Left ventricle myocardium superior (tissue), 1 donor: ENCODE measurements at places on chromosomes 3 and 15. TPM values are rescaled to one million over a fixed set of nuclear protein-coding genes. Genes with fewer than 3 reads are reported as not detected.
A peak's percentile ranks its signal among the peaks of the same experiment; 100 is the strongest.

DNA sequence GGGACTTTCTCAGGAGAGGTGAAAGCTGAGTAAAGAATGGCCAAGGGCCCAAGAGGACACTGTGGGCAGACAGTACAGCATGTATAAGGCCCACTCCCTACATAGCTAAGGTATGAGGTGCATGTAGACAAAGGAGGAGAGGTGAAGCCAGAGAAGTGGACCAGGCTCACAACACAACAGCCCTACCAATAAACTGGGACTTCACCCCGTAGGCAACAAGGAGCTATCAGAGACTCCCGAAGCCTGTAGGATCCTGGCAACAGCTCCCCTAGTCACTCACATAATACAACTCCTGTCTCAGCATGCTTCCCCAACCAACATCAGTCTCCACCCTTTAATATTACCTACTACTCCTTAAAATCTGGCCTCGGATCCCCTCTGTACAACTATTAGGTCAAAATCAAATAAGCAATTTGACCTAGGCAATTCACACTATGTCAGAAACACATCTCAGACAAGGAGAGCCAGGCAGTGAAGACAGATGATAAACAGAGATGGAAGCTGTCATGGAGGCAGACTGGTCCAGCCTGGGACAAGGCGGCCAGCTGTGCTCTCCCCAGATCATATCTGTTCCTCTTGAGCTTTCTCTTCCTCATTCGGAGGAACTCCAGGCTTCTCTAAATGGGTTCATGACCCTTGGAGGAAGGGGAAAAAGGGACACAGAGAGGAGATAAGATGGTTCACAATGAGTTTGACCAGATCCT lies 1.4 kb downstream of the XXYLT1 start:
- DNase-seq: no peak

- DNase-seq: no peak
Observed at GRCh38 chr3:187964760-187965159, 189.2 kb upstream of the LPP start.

- no peak for DNase-seq
Observed at GRCh38 chr3:161556533-161556932, 59.9 kb downstream of the OTOL1 start.

GRCh38 chr3:139122221-139122581 lies 77.5 kb upstream of the PRR23C start:
- DNase-seq: no peak

- peak; percentile 53 for DNase-seq
Observed at GRCh38 chr3:32392536-32393302, 1.1 kb downstream of the CMTM7 start.

DNA sequence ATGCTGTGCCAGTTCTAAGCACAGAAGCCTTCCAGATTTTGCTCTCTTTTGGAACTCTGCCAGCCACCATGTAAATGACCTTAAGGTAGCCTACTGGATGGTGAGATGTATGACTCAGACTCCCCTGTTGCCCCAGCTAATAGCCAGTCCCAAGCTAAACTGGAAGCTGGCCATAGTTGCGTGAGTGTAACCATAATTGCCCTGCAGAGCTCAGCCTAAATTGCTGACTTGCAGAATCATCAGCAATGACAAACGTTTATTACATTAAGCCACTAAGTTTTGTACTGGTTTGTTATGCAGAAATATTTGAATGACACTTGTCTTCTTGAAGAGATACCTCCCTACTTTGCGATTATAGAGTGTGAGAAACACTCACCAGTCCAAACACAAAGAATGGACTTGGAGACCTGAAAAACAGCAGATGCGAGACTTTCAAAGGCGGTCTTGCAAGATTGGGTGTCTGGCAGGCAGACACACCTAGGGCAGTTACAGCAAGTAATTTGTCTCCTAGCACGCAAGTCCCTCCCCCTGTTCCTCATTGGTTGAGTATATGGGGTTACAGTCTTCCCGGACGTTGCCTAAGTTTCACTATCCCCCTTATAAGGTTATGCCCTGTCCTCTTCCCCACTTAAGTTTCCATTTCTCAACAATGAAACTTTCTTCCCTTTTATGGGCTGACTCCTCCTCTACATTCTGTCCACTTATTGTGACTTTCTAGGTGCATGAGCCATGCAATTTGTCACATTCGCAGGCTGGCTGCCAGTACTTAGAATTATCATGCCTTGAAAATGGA lies 83.6 kb upstream of the XCR1 start:
- no peak for DNase-seq

- DNase-seq: no peak
Observed at GRCh38 chr3:113743006-113743630, 2.9 kb downstream of the NAA50 start.

GRCh38 chr3:196156160-196156559 lies 55.0 kb downstream of the ZDHHC19 start:
- DNase-seq: no peak

GRCh38 chr3:21592828-21593227 lies 158.2 kb downstream of the ZNF385D start:
- no peak for DNase-seq

DNA sequence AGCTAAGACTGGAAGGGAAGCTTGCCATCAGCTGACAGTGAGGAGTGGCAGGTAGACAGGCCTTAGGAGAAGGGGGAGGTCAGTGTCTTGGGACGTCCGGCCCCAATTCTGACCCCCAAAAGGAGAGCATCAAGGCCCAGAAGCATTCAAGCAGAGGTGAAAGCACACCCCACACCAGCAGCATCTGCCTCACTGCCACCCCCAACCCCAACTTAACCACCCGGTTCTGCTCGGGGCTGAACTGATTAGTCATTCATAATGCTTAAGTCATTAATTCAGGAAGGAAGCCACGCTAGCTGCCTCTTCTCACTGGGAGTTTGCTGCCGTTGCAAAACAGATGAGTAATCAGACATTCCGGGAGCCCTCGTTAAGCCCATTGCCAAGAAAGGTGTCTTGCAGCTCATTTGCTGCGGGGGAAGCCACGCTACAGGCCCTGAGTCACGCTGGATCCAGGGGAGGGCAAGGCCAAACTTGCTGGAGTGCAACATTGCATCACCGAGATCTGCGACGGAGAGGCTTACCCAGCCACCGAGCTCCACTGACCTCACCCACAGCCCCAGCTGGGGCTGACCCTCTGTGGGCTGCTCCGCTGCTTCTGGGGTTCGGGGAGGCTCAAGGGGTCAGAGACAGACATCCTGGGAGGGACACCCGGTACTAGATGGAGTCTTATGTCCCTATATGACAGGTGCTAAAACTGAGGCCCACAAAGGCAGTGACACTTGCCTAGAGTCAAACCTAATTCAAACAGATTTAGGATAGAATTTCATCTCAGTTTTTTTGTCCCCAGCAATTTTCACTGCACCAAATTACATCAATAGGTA lies 46.4 kb upstream of the HES1 start:
- DNase-seq: peak; percentile 45

The TM6SF1 gene
- 6.5 TPM for total RNA-seq

The SEMA7A gene
- total RNA-seq: 1.3 TPM

The AADACL2 gene
- not detected for total RNA-seq
